HCT116 (cell line): ENCODE measurements at places on chromosomes 3 and 15. TPM values are rescaled to one million over a fixed set of nuclear protein-coding genes. Genes with fewer than 3 reads are reported as not detected.

- DNase-seq = no peak
- no peaks in the 10 kb centered on the region for H3K4me1 ChIP-seq
- no peaks in the 10 kb centered on the region for H3K27me3 ChIP-seq
- H3K27ac ChIP-seq = no peak overlapping the region
- H3K36me3 ChIP-seq = no peaks in the 10 kb centered on the region
- H3K4me3 ChIP-seq = no peak overlapping the region
Observed at GRCh38 chr15:85559530-85559929, 179.1 kb downstream of the AKAP13 start.

OIP5 gene
- 19.7 TPM for total RNA-seq

RBPMS2 gene
- 11.6 TPM for total RNA-seq

GRCh38 chr15:57259568-57260040, 116.7 kb upstream of the CGNL1 start:
- H3K27me3 ChIP-seq = no peaks in the 10 kb centered on the region
- no peak overlapping the region for H3K4me3 ChIP-seq
- H3K36me3 ChIP-seq = peaks cover 4% of the 10 kb centered on the region; the same call in 1 of the 2 replicates
- DNase-seq = no peak

- H3K4me3 ChIP-seq = no peak overlapping the region
- no peaks in the 10 kb centered on the region for H3K27me3 ChIP-seq
- H3K36me3 ChIP-seq = no peaks in the 10 kb centered on the region
- no peak overlapping the region for H3K27ac ChIP-seq
- no peaks in the 10 kb centered on the region for H3K4me1 ChIP-seq
Observed at GRCh38 chr3:190314741-190315140, 7.5 kb downstream of the CLDN1 start.

DNA sequence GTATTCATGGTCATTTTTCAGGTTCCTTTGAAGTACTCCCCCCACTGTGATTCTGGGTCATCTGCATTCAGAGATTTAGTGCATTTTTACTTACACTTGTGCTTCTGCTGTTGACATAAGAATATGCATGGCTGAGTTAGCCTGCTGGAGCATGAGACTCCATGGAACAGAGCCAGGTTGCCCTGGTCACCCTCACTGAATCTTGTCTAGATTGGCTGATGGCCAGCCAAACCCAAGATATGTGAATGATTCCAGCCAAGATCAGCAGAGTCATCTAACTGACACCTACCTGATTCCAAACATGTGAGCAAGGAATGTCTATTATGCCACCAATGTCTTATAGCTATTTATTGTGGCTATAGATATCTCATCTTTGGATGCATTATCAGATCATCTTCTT, 25.1 kb downstream of the DTWD1 start:
- no peak for DNase-seq
- H3K27ac ChIP-seq = no peak overlapping the region
- no peak overlapping the region for H3K4me3 ChIP-seq
- H3K36me3 ChIP-seq = 0 out of 2 replicates have a peak, but pooled peaks cover 4% of the 10 kb centered on the region

SOX14 gene
- total RNA-seq = not detected

DNA sequence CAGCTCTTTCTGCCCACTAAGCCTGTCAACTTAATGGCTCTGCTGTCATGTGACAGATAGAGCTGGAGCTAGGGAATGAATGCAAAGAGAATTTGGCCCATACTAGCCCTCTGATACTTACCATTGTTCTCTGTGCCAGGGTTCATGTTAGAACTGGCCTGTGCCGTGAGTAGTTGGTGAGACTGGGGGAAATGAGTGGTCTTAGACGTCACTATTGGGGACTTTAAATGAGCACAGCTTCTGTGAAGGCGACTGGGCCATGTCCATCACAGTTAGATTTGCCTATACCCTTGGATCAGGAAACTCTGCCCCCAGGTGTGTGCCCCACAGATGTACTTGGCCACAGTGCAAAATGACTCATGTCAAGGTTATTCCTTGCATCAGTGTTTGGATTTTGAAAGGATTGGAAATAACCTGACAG, 124.9 kb downstream of the PTPRG start:
- peaks cover 29% of the 10 kb centered on the region for H3K4me1 ChIP-seq
- H3K27me3 ChIP-seq = no peaks in the 10 kb centered on the region

- no peak overlapping the region for H3K27ac ChIP-seq
- H3K27me3 ChIP-seq = peaks cover 34% of the 10 kb centered on the region
- no peaks in the 10 kb centered on the region for H3K36me3 ChIP-seq
- H3K4me1 ChIP-seq = no peaks in the 10 kb centered on the region
Observed at GRCh38 chr3:66934725-66935124, 63.4 kb upstream of the KBTBD8 start.

SERPINI2 gene
- total RNA-seq = 0.27 TPM

PLCH1 gene
- 3.8 TPM for total RNA-seq

DNA sequence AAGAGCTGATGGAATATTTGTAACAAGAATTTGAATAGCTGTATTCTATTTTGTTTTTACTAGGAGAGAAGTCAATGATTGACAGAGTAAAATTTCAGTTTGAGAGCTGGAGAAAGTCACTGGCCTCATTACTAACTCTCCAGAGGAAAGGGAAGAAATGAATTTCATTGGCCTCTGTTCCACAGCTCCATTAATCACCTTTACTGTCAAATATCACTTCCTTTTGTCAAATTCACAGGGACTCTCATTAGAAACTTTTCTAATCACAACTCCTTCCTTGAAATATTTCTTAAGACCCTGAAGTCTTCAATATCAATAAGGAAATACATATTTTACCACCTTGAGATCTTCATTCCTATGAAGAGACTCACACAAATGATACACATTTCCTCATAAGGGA, 379.9 kb upstream of the RASGRP1 start:
- no peak overlapping the region for H3K4me3 ChIP-seq
- H3K4me1 ChIP-seq = no peaks in the 10 kb centered on the region
- no peak overlapping the region for H3K27ac ChIP-seq

CHRM5 gene
- total RNA-seq = not detected

DNA sequence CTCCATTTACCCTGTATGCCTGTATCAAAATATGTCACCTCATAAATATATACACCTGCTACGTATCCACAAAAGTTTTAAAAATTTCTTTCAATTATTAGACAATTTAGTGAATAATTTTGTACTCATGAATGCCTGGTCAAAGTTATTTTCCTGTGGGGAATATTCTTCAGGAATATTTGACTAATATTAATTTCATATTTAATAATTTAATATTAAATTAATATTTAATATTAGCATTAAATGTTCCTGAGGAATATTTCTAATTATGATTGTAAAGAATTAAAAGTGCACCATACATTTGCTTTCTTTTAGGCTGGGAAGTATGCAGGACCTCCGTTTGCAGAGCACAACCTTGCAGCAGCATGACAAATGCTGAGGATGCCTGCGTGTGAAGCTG, 422.7 kb downstream of the C3orf38 start:
- H3K4me1 ChIP-seq = no peaks in the 10 kb centered on the region
- no peaks in the 10 kb centered on the region for H3K36me3 ChIP-seq
- DNase-seq = no peak
- H3K4me3 ChIP-seq = no peak overlapping the region
- no peaks in the 10 kb centered on the region for H3K27me3 ChIP-seq

CLDN1 gene
- 0.20 TPM for total RNA-seq

KBTBD13 gene
- total RNA-seq = not detected
